ENCODE measurements at places on chromosomes 2 and 18.

- H3K4me3 ChIP-seq: no peak overlapping the region
- DNase-seq: no peak
- H3K27ac ChIP-seq: no peak overlapping the region
- peaks cover 6% of the 10 kb centered on the region for H3K4me1 ChIP-seq
Measured at GRCh38 chr18:36610661-36611060, 218.1 kb downstream of the TPGS2 start.

DNA sequence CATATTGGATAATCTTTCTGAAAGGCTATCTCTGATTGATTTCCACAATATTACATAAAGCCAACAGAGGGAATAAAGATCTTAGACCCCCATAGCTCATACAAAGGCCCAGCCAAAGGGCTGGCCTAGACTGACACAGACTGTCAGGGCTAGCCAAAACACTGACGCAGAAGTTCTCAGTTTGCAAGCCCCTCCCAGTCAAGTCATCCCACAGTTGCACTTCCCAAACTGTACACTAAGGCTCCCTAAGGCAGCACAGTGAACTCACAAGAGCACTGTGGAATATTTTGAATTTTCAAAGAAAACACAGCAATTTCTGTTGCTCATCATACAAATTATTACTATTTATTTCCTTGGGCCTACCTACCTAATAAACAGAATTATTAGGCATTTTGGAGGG, 244.9 kb downstream of the SP3 start:
- H3K4me1 ChIP-seq: no peaks in the 10 kb centered on the region
- no peak for DNase-seq
- H3K36me3 ChIP-seq: no peaks in the 10 kb centered on the region
- H3K27ac ChIP-seq: no peak overlapping the region
- no peak overlapping the region for H3K4me3 ChIP-seq

- no peaks in the 10 kb centered on the region for H3K36me3 ChIP-seq
- no peak overlapping the region for H3K4me3 ChIP-seq
- H3K27me3 ChIP-seq: no peaks in the 10 kb centered on the region
- H3K4me1 ChIP-seq: peaks cover 2% of the 10 kb centered on the region
- H3K27ac ChIP-seq: no peak overlapping the region
- no peak for DNase-seq
Measured at GRCh38 chr2:118667964-118668363, 179.5 kb downstream of the EN1 start.

- no peaks in the 10 kb centered on the region for H3K4me1 ChIP-seq
- no peak overlapping the region for H3K27ac ChIP-seq
- no peaks in the 10 kb centered on the region for H3K27me3 ChIP-seq
Measured at GRCh38 chr2:18413676-18414396, 146.6 kb downstream of the RDH14 start.

- no peak overlapping the region for H3K27ac ChIP-seq
- DNase-seq: no peak
- no peak overlapping the region for H3K4me3 ChIP-seq
- no peaks in the 10 kb centered on the region for H3K27me3 ChIP-seq
Measured at GRCh38 chr2:113219889-113220641, 46.3 kb downstream of the PSD4 start.

Data from trophoblast cell (in vitro differentiated cells and primary cell).